ENCODE measurements at places on chromosomes 5 and 9.

- DNase-seq: no peak
These were observed 183.3 kb upstream of the PIK3R1 start for GRCh38 chr5:68032216-68032762.

- DNase-seq: no peak
These were observed 12.6 kb upstream of the COL23A1 start for GRCh38 chr5:178602752-178603151.

DNA sequence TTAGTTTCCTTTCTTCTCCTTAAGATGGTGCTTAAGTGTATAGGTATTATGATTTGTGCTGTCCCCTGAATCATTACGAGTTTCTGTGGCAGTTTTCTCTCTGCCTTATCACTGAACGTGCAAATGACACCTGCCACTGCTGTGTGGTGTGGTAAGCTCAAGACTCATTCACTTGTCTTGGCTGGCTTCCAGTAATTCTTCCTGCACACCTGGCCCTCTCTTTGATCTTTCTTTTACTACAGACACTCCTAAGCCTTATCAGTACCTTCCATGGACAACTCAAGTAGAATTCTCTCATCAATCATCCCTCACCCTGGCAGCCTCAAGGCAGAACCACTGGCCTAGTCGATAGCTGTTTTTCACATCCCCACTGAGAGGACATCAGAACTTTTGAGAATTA is 82.6 kb upstream of the ADAMTS19 start:
- no peak for DNase-seq

DNA sequence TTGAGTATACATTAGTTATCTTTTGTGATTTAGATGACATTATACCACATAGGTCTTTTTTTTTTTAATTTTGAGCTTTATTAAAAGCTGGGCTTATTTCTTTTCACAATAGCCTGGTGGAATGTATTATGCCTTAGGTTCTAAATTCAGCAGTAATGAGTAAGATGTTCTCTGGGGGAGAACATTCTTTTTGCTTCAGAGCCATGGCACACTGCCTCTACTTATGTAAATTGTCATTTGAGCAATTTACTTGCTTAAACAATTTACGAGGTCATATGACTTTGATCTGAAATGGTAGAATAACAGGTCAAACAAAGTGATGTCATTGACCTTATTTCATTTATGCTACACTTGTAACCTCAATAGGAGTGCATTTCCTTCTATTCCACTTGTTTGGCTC is 154.2 kb downstream of the FOCAD start:
- no peak for DNase-seq

DNA sequence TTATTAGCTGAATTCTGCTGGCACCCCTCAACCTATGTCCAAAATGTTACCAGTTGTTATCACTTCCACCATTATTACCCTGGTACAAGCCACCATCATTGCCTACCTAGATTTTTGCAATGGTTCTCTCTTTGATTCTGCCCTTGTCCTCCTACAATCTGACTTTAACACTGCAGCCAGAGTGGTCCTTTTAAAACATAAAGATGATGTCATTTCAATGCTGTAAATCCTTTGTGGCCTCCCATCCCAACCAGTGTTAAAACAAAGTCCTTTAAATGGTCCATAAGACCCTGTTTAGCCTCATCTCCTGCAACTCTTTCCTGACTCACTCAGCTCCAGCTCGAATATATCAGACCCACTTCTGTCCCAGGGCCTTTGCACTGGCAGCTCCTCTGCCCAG is 54.9 kb upstream of the FSTL4 start:
- DNase-seq: no peak

DNA sequence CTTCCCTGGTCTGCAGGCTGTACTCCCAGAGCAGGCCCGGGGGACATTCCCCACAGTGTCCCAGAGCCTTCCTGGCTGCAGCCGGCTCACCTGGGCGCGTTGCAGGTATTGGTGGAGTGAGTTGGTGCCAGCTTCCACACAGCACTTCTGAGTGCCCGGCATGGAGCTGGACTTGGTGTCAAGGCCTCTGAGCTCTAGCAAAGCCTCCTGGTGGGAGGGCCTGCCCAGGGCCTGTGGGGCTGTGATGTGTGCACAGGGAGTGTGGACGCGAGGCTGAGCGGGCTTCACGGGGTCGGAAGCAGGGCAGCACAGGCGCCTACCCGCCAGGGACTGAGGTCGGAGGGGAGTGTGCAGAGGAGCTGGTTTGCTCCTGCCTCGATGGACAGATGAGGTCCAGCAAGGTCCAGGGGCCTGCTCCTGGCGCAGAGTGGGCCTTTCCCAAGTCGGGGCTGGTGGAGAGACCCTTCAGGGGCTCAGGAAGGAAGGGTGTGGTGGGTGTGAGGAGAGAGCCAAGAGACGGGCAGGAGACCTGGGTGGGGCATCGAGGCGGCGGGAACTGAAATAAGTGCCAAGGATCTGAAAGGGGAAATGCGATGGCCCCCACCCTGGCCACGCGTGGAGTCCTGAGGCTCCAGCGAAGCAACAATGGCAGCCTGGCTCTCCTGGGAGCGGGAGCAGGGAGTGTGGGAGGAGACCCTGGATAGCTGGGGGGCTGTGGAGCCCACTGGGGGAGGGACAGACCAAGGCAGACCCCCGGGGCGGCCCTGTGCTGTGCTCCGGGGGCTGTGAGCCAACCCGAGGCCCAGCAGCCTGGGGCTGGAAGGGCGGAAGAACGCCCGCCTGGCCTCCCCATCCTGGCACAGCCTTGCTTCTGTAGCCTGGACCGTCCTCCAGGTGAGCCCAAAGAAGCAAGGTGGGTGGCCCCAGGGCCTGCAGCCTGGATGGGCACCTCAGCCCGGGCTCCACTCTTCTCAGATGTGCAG is 78.4 kb downstream of the RXRA start:
- DNase-seq: no peak

GRCh38 chr9:115182264-115182663 is 64.3 kb upstream of the TNC start:
- DNase-seq: no peak

DNA sequence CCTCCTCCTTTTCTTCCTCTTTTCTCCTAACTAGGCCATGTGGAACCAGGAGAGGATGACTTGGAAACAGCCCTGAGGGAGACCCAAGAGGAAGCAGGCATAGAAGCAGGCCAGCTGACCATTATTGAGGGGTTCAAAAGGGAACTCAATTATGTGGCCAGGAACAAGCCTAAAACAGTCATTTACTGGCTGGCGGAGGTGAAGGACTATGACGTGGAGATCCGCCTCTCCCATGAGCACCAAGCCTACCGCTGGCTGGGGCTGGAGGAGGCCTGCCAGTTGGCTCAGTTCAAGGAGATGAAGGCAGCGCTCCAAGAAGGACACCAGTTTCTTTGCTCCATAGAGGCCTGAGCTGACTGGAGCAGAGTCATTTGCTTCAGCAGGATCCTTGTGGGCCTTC is 13.7 kb downstream of the NUDT2 start:
- DNase-seq: no peak

GRCh38 chr5:39405083-39405843 is 19.5 kb downstream of the DAB2 start:
- DNase-seq: no peak

GRCh38 chr5:107457881-107458280 is 212.9 kb downstream of the EFNA5 start:
- DNase-seq: no peak

DNA sequence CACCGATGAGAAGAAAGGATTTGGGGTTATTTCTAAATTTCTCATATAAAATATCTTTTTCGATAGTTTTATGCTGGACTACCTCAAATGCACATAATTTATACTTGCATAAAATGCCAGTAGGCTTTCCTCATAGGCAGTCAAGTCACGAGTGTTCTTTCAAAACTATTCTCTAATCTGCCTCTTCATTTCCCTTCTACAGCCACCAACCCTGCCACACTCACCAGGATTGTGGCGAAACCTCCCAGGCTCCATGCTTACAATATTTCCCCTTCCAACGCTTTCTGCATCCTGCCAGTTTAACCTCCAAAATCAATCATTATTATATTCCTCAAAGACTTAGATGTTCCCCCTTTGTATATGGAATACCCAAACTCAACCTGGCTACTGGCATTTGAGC is 65.4 kb downstream of the FRMD3 start:
- no peak for DNase-seq

DNA sequence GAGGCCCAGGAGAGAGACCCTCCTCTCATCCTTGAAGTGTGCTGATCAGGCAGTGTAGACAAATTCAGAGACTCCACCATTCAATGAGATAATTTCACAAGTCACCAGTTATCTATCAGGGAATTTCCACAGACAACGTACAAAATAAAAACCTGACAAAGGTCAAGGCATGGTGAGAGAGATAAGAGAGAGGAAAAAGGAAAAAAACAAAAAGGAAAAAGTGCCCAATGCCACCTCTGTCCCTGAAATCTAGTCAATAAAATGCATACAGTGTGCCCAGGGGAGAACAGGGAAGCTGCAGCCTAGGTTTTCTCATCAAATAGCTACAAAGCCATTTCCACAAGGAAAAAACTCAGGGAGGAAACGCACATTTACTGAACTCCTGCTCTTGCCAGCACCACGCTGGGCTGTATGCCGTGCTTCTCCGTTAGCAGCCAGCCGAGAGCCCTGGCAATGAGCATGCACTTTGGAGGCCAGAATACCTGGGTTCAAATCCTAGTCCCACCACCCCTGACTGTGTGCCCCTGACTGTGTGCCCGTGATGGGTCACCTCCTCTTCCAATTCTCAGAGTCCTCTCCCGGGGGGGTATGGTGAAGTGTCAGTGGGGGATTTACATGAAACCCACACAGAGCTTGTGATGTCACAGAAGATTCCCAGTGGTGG is 11.6 kb downstream of the WHRN start:
- DNase-seq: no peak
